Stimulated activated CD4-positive, alpha-beta T cell treated with anti-CD3 and anti-CD28 coated beads, Interleukin-15, amount 100 ng/mL, for 1 hour (primary cell): ENCODE measurements at places on chromosomes 3 and 15.
A peak's percentile ranks its signal among the peaks of the same experiment; 100 is the strongest.

DNA sequence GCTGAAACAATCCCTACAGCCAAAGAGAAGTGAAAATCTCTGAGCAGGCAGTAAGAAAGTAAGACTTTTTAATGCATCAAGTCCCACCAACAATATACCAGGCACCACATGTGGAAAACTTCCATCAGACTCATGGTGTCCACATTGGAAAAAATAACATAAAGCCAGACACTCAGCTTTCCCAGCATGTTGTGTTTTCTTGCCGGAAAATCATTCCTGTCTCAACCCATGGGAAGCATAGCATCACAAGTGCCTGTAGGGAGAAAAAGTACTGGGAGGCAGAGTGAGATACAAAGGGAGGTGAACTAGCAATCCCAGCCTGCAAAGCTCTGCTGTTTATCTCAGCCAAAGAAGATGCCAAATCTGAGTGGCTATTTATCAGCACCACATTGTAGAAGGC is 868.9 kb downstream of the SI start:
- DNase-seq = no peak

GRCh38 chr3:72977060-72977808 is 19.4 kb upstream of the PPP4R2 start:
- DNase-seq = no peak

GRCh38 chr15:81284256-81285031 is 39.5 kb downstream of the STARD5 start:
- DNase-seq = no peak

- DNase-seq = no peak
Measured at GRCh38 chr3:107441617-107442016, 64.4 kb downstream of the CCDC54 start.

DNA sequence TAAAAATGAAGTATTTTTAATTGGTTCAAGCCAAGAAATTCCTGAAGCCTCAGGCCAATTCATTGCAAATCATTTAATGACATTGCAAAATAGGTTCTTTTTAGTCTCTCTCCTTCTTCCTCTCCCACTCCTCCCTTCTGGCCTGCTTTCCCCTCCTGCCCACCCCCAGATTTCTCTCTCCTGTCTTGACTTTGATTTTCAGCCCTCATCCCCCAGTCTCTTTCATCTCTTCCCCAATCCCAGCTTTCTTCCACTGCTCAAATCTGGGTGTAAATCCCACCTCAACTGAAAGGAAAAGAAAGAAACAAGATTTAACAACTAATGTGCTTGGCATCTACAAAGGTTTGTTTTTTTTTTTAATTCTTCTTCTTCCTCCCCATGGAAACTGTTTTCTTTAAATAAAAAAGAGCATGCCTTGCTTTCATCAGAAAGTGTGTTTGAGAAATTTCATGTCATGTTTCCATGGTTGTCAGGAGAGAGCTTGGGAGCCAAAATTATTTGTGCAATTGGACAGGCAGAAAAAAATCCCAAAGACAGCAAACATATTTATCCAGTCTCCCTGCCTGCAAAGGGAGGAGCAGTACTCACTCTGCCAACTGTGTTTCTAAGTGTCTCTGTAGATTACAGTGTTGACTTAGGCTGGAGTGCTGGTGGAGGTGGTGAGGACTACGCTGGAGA is 50.4 kb downstream of the BOC start:
- DNase-seq = no peak

- DNase-seq = no peak
Measured at GRCh38 chr3:119681279-119681678, 4.1 kb upstream of the COX17 start.

- no peak for DNase-seq
Measured at GRCh38 chr3:20023623-20024405, 11.8 kb upstream of the PP2D1 start.

DNA sequence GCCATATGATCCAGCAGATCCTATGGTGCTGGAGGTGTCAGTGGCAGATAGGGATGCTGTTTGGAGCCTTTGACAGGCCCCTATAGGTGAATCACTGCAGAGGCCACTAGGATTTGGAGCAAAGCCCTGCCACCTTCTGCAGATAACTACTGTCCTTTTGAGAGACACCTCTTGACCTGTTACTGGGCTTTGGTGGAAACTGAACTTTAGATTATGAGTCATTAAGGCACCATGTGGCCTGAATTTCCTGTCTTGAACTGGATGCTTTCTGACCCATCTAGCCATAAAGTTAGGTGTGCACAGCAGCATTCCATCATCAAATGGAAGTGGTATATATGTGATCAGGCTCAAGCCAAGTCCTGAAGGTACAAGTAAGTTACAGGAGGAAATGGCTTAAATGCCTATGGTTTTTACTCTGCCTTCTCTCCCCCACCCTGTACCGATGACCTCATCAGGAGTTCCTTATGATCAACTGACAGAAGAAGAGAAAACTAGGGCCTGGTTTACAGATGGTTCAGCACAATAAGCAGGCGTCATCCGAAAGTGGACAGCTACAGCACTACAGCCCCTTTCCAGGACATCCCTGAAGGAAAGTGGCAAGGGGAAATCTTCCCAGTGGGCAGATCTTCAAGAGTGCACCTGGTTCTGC is 565.6 kb upstream of the AGTR1 start:
- DNase-seq = no peak

DNA sequence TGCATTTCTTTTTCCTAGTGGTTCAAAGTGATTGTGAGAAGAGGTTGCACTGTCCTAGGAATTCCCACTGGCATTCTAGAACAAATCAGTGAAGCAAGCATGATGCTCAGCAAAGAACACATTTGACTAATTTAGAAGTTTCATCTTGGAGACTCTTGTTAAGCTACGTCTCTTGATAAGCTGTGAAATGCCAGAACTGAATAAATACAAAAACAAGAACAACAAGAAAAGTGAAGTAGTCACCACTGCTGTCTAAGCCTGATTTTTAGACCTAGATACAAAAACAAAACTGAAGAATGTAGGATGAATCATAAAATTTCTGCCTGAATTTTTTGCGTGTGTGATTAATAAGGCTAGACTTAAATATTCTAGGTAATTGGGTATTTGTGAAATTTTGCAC is 1162.4 kb downstream of the TUSC7 start:
- no peak for DNase-seq

- DNase-seq = no peak
Measured at GRCh38 chr3:121483290-121483689, 62.5 kb downstream of the POLQ start.

DNA sequence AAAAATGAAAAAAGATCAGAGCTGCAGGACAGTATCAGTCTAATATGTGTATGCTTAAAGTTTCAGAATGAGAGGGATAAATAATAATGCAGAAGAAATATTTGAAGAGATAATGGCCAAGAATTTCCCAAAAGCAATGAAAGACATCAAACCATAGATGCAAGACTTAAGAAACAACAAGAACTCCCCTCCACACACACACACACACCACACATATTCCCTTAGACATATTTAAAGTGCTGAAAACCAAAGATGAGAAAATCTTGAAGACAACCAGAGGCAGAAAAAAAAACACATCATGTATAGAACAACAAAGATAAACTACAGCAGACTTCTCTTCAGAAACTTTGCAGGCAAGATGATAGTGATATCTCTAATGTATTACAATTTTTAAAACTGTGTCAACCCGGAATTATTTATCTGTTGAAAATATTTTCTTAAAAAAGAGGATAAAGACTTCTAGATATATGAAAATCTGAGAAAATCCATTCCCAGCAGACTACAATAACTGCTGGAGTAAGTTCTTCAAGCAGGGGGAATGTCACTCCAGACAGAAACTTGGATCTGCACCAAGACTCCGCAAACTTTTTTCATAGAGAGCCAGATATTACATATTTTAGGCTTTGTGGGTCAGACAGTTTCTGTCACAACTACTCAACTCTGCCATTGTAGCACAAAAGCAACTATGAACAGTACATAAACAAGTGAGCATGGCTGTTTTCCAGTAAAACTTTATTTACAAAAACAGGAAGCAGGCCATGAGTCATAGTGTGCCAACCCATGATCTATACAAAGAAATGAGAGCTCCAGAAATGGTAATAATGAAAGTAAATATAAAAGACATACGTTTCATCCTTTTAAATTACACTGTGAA is 223.4 kb upstream of the CGNL1 start:
- DNase-seq = no peak

DNA sequence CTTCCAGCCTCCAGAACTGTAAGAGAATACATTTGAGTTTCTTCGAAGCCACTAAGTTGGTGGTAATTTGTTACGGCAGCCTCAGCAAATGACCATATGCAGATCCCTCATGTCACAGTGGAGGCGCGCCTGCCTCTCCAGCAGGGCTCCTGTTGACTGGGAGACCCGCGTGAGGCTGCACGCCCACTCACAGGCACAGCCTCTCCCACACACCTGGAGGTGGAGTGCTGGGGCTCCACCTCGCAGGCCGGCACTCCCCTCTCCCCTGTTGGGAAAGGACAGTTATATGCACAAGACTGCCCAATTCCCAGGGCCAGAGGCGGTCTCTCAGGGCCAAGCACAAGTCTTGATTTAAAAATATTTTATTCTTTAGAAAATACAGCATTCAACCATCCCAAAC is 2.8 kb upstream of the TLR9 start:
- DNase-seq = no peak

- peak; percentile 19 for DNase-seq
Measured at GRCh38 chr15:57561041-57561711, 30.5 kb upstream of the MYZAP start.

- DNase-seq = no peak
Measured at GRCh38 chr3:134232951-134233350, 17.7 kb downstream of the RYK start.
